GM12892 (cell line): ENCODE measurements at places on chromosomes 1 and 21.

- DNase-seq = peak; percentile 94
Observed at GRCh38 chr1:21659099-21659923, 9.8 kb downstream of the RAP1GAP start.

DNA sequence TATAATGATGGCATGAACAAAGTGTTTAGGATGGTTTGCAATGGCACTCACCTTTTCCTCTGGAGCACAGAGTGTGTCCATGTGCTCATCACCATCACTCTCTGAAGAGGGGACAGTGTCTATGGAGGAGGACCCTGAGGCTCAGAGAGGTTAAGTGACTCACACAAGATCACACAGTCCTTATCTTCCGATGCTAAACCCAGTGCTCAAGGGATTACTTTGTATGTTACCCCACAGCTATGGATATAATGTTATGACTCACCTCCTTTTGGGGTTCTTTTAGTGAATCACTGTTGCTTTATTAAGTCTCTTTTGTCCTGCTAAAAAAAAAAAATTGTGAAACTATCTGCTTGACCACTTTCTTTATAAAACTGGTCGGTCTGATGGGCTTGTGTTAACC, 67.6 kb downstream of the TENT5C start:
- DNase-seq = no peak

DNA sequence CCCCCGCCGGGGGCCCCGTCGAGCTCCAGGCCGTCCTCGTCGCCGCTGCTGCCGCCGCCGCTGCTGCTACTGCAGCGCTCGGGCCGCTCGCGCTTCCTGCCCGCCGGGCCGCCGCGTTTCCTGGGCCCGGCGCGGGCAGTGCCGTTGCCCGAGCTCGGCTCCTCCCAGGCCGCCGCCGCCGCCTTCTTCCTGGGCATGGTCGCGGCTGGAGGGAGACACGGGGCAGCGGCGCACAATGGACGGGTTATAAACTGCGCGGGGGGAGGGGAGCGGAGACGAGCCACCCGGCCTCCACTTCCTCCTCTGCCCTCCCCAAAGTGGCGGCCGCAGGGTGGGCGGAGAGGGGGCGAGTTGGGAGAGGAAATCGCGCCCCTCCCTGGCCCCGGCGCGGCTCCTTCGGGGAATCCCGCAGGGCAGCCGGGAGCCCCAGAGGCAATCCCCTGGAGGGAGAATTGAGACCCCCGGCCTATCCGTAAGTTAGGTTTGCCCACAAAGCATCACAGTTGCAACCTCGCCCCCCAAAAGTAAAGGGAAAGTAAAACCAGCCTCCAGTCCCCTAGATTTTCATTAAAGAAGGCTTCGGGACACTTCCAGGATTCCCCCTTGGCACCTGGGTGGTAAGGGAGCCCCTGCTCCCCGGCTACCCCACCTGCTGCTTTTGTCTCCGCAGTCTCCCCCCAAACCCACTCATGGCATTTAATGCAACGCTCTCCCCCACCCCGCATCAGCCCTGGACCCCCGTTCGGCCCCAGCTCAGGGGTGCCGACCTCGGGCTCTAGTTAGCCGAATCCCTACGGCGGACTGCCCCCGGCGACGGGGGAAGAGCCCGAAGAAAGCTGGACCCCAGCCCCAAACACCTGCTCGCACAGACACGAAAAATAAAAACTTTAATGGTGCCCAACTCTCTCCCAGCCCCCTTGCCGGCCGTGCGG, 893 bp downstream of the RCC2 start:
- DNase-seq = peak; percentile 53

DNA sequence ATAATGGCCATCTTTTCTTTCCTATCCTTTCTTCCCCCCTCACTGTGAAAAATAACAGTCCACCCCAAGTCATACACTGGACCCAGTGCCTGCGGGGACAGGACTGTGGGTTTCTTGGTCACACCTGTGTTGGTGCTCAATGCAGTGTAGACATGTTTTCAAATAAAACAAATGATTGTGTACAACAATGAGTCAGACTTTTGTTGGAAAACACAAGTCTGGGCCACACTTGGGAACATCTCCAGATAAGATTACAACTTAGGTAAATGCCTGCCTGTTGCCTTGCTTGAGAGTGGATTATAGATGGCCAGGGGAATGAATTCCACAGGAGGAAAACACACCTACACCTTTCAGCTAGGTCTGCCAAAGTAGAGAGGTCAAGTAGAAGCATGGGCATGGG, 34.1 kb downstream of the PDPN start:
- no peak for DNase-seq

- DNase-seq = peak; percentile 33
Observed at GRCh38 chr1:54356680-54357147, 49.5 kb downstream of the SSBP3 start.

GRCh38 chr21:33449616-33450015, 30.2 kb downstream of the TMEM50B start:
- DNase-seq = no peak

GRCh38 chr21:44892095-44892494, 18.6 kb upstream of the PTTG1IP start:
- no peak for DNase-seq
